ENCODE measurements at places on chromosomes 2 and 18.

DNA sequence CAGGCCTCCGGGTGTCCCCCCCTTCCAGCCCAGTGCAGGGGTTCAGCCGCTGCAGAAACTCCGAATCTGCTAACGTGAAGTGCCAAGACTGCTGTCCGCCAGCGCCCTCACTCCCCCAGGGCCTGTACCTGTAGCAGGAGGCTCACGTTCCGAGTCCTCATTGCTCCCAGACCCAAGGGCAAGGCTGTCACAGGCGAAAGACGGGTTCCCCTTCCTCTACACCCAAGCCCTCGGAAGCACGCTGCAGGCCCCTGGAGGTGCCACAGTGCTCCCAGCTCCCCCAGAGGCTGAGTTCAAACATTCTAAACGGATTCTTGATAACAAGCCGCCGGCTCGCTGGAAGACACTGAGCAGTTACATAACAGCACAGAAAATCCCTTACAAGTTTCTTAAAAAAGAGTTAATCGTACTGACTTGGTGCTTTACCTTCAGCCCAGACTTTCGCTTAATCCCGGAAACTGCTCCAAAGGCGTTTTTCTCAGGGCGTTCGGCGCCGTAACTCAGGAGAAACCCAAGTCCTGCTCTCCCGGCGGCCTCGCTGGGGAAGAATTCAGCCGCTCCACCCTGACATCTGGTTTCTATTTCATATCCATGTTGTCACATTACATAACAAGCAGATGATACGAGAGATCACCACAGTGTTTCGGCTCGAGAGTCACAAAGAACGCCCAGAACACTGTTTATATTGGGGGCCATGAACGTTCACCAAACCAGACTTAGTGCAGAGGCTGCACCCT is 92.0 kb downstream of the HDAC4 start:
- no peak for DNase-seq

DNA sequence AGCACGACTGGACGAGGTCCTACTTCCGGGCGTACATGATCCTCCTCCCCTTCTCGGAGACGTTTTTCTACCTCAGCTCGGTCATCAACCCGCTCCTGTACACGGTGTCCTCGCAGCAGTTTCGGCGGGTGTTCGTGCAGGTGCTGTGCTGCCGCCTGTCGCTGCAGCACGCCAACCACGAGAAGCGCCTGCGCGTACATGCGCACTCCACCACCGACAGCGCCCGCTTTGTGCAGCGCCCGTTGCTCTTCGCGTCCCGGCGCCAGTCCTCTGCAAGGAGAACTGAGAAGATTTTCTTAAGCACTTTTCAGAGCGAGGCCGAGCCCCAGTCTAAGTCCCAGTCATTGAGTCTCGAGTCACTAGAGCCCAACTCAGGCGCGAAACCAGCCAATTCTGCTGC is 24.8 kb downstream of the LYPD1 start:
- DNase-seq: no peak

DNA sequence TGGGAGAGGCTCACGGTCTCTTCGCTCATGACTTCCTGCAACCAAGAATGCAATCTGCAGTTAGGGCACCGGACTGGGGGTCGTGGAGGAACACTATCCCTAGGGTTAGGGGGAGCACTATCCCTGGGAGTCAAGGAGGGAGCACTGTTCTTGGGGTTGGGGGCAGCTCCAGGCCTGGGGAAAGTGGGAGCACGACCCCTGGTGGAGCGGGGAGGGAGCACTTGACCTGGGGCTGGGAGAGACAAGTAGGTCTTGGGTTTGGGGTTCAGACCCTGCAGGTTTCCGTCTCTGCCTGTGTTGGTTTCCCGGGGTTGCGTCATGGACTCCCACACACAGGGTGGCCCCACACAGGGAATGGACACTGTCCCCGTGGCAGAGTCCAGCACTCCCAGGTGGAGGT is 133.6 kb downstream of the TPO start:
- DNase-seq: no peak

GRCh38 chr2:9673914-9674481 is 43.2 kb upstream of the YWHAQ start:
- DNase-seq: no peak

- DNase-seq: no peak
Observed at GRCh38 chr2:214014551-214015220, 396.2 kb upstream of the VWC2L start.

GRCh38 chr2:82814146-82814545 is 1644.9 kb downstream of the SUCLG1 start:
- no peak for DNase-seq

GRCh38 chr2:112692918-112693317 is 27.9 kb upstream of the NT5DC4 start:
- DNase-seq: no peak

- DNase-seq: no peak
Observed at GRCh38 chr18:50836521-50836957, 16.7 kb upstream of the MRO start.

DNA sequence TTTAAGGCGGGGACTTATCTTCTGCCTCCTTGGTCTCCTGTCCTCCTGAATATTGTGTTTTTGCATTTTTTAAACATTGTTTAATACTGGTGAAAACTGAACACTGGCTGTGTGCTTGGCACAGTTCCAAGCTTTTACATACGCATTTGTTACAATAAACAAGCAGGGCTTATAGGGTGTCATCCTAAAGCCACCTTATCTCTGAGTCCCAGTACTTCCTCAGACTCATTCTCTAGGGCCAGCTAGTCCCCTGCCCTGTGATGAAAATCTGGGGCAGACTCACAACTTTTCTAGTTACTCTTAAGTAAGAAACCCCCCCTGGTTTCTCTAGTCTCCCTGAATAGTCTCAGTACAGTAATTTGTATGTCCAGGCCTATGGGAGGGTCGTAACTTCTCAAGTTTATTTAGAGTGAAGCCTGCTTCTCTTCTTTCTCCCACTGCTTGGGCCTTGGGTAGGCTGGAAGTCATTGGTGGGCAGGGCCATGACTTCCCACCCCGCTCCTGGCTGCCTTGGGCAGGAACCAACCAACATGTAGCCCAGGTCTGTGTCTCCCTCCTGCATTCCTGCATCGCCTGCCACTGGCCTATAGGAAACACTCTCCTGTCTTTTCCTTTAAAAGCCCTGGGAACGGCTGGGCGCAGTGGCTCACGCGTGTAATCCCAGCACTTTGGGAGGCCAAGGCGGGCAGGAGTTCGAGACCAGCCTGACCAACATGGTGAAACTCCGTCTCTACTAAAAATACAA is 7.7 kb upstream of the KCNE4 start:
- no peak for DNase-seq

DNA sequence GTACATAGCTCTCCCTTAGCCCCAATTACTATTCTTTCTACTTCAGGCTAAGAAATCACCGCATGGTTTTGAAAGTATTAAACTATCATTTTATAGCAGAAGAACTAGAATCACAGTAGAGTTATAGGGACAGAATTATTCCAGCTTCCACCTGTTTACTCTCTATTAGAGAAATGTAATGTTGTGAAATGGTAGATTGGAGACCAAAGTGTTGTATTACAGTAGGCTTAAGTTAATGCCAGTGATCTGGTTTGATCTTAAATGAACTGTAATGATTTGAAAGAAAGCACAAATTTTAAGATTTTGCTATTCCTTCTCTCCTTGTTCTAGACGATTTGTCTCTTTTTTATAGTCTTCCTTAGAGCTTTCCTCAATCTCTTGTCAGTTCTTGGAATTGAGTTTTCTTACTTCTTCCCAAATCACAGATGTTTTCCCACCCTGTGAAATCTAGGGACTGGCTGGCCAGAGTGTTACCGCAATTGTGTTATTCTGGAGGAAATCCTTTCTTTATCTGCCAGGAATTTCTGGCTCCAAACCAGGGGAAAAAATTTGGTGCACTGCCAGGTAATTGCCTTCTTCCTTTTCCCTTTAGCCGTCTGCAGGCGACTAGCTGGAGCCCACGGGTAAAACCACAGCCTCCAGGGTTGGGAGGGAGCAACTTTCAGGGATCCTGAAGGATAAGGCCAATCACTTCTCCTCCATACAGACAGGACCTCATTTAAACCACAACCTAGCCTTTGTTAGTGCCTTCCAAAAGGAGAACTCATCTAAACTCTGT is 51.7 kb downstream of the NOP58 start:
- no peak for DNase-seq

GRCh38 chr2:228675646-228676045 is 494.2 kb upstream of the SPHKAP start:
- DNase-seq: no peak

GRCh38 chr18:63141778-63142176 is 177.8 kb downstream of the BCL2 start:
- DNase-seq: no peak

- DNase-seq: no peak
Observed at GRCh38 chr2:201018636-201019035, 52.8 kb downstream of the HYCC2 start.

DNA sequence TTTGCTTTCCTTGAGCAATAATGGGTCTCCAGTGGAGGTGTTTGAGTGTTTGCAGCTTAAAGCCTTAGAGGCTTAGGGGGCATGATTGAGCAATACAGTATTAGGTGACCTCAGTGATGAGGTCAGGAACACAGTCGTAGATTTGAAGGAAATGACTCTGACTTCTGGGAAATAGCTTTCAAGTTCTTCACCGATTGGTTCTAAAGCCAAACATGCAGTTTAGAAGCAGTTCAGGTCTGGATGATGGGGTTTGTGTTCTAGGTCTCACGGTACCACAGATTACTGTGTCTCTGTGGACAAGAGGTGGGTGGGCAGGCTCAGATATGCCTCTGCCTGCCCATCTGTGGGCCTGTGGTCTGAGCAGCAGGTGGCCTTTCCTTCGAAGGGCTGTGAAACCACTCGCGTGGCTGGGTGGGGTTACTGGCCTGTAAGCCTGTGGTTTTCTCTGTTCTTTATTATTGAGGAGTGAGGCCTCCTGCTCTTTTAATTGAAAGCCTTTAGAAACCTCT is 7.8 kb downstream of the MTHFD2 start:
- no peak for DNase-seq

DNA sequence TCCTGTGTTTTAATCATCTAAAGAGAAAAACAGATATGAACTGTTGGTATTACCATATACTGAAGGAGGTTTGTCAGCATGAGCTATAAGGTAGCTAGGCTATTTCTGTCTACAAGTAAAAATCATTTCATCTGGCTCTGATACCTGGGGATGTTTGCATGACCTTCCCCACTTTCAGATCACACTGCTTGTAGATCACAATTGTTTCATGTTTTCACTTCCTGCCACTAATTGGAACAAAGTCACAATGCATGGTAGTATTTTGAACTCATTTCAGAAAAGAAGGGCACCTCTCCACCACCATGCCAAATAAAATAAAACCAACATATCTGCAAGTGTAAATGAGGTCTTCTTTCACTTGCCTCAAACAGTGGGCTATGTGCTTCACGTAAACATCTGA is 37.8 kb downstream of the NYAP2 start:
- no peak for DNase-seq
